H9 (cell line): ENCODE measurements at places on chromosomes 11 and 22.

GRCh38 chr11:80136991-80137390 lies 696.2 kb upstream of the TENM4 start:
- DNase-seq: no peak

DNA sequence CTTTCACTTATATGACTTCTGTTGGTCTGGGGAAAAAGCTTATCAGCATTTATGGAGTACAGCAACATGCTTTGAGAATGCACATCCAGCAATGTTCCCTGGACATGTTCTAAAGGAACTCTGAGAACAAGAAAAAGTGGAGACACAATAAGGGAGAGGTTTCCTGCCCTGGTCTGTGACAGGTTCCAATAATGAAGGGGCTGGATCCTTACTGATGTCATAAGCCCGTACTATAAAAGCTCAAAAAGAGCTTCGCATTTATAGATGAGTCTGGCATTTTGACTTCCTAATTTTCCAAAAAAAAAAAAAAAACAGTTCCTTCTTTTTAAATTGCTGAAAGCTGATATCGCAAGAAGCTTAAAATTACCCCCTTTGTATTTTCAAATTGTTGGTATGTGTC lies 129.1 kb downstream of the MPPED2 start:
- no peak for DNase-seq

DNA sequence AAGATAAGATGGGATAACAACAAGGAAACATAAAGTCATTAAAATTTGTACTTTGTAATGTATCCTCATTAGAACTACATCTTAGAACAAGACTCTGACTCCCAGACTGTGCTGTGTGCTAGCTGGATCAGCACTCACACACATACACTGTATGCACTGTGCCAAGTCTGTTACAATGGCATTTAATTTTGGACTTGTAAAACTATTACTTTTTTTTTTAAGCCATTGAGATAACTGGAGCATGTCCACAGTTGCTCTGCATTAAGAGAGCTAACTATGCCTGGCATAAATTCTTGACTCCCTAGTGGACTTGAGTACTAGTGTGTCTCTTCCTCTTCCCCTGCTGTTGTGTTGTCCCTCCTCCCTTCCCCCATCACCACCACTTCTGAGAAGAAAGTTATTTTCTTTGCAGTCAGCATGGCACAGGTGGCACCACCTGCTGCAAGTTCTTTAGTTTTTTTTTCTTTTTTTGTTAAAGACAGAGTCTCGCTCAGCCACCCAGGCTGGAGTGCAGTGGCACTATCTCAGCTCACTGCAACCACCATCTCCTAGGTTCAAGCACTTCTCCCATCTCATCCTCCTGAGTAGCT lies 268.6 kb downstream of the TMEM135 start:
- DNase-seq: no peak

DNA sequence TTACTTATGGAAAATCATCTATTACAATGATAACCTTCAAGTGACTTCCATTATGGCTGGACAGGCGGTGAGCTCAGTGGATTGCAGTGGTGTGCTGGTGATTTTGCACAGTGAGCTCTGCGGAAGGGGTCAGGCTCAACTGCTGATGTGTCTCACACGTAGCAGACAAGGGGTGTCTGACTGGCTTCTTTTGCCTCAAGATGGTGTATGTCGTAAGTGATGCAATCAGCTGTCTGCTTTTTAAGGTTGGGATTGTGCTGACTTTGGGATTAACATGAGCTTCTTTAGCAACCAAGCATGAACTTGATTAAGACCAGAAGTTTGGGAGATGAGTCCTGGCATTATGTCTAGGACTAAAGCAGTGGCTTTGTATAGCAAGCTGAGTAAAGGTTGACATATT lies 49.5 kb downstream of the POLD3 start:
- DNase-seq: no peak

DNA sequence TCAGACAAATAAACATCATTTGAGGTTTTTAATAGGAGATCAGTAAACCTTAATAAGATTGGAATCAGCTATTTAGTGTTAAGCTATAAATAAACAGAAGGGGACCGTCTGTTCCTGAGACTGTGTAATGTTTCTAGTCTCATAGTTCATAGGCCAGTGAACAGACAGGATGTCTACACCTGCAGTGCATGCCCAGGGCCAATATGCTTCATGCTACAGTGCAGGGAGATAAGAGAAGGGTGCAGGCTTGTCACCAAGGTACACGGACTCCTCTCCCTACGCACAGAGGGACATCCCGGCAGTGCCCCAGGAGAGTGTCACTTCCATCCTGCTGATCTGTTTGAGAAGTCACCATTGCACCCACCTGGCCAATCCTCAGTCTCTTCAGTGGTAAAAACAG lies 148.6 kb downstream of the OPCML start:
- no peak for DNase-seq
